ENCODE measurements at places on chromosomes 16 and 17.

DNA sequence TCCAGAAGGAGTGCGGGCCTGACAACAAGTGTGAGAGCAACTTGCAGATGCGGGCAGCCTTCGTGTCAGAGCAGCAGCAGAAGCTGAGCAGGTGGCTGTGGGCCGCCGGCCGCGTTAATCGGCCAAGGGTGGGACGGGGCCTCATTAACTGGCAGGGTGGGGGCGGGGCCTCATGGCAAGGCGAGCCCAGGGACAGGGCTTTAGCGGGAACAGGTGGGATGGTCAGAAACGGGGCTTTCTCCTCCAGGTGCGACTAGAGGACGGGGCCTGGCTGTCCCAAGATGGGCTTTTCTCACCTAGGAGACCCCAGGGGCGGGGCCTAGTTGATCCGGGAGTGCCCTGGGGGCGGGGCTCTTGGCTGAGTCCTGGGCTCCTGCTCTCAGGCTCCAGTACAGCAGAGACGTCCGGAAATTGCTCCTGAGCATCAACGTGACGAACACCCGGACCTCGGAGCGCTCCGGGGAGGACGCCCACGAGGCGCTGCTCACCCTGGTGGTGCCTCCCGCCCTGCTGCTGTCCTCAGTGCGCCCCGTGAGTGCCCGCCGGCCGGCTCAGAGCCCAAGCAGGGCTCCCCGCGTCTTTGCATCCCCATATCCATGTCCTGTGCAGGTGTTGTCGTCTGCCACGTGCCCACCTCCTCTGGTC lies 18.4 kb upstream of the PDK2 start:
- no peak for DNase-seq

DNA sequence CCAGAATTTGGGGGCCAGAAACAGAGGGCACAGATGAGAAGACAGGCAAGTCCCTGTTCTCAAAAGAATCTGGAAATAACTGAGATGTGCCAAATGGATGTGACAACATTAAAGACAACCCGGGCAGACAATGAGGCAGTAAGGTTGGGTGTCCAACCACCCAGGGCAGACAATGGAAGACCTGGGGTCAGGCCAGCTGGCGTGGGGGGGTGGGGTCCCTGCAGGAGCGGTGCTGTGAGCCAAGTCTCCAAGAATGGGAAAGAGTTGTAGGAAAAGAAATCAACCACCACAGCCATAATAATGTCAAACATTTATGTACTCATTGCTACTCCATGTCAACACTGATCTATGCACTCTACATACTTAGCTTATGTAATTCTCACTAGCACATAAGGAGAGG lies 203.3 kb downstream of the C16orf78 start:
- DNase-seq: no peak

DNA sequence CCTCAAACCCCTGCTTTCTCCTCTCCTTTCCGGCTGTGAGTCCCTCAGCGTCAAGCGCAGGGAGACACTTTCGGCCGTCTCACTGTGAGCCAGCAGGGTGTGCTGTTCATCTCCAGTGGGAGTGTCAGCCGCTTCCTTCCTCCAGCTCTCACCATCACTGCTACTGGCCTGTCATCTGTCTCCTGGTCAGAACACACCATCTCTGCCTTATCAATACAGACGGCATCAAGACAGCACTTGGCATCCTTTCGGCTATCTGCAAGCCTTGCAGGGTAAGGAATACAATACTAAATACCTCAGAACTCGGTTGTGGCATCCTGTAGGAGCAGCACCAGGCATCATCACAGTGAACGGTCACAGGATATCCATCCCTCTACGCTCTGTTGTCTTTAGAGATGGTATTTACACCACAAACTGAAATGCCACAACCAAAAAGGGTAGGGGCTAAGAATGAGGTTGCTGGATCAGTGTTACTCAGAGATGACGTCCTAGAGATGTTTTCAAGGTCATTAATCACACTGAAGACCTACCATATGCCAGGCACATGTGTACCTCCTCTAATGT lies 20.7 kb upstream of the CMTM4 start:
- no peak for DNase-seq

DNA sequence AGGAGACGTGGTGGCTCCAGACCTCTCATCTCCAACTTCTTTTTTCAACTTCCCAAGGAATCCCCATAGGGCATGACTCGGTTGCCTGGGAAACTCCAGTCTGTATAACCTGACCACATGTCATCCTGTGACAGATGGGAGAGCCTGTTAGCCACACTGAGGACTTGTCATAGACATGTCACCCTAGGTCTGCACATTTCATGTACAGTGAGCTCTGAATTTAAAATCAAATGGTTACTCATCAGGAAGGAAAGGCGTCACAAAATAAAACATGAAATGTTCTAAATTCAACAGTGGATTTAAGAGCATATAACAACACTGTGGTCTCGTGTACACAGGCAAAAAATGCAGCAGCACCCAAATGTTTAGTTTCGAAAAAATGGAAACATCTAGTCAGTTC lies 22.2 kb upstream of the ADAMTS18 start:
- DNase-seq: no peak

GRCh38 chr17:4881761-4882555 lies 17.4 kb upstream of the C17orf107 start:
- no peak for DNase-seq

GRCh38 chr16:85483424-85483823 lies 129.7 kb upstream of the GSE1 start:
- no peak for DNase-seq

DNA sequence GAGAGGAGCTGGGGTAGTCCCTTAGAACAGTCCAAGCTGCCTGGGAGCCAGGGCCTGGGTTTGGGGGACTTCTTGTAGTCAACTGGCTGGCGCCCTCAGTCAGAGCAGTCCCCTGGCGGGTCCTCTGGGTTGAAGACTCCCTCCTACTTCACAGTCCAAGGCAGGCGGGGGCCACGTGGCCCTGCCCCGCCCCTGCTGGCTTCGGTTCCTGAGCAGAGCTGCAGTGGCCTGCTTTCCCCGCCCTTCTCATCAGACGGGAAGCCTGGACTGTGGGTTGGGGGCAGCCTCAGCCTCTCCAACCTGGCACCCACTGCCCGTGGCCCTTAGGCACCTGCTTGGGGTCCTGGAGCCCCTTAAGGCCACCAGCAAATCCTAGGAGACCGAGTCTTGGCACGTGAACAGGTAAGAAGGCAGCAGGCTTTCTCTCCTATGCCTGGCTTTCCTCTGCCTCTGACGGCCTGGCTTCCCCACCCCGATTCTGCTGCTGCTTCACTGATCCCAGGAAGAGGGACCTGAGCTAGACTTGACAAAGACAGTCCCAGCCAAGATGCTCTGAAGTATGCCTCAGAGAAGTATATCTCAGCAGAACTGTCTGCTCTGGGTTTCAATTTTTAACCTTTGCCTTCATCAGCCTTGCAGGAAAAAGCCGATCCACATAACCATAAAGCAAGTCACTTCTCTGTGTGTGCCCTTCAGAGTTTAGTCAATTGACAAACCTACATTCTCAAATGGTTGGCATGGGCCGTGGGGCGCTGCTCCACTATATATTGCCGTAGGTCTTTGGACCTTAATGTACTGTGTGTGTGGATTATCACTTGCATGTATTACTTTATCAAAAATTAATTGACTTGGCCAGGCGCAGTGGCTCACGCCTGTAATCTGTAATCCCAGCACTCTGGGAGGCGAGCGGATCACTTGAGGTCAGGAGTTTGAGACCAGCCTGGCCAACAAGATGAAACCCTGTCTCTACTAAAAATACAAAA lies 56.3 kb downstream of the SF3B3 start:
- DNase-seq: no peak

GRCh38 chr16:50056226-50056625 lies 9.5 kb upstream of the HEATR3 start:
- no peak for DNase-seq

DNA sequence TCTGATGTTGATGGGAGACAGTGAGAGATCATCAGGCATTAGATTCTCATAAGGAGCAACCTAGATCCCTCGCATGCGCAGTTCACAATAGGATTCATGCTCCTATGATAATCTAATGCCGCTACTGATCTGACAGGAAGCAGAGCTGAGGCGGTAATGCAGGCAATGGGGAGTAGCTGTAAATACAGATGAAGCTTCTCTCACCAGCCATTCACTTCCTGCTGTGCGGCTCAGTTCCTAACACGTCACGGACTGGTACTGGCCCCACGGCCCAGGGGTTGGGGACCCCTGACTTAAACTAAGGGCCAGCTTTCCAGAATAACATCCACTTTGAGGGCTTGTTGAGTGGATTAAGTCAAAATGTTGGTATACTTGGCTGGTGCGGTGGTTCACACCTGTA lies 2.6 kb upstream of the TMEM219 start:
- no peak for DNase-seq

DNA sequence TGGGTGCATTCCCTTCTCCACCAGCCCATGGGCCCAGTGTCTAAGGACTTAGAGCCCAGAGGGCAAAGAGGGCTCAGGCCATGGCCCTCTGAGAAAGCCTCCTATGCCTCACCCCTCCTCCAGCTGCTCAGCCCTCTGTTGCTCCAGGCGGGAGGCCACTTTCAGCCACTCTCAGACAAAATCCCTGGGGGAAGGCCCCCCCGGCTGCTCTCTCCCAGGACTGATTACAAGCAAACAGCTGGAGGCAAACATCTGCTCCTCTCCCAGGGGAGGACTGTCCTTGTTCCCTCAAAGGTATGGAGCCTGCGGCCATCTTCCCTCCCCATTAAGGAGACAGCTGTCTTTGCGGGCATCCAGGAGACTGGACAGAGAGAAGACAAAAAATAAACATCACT lies 54.9 kb upstream of the DLX4 start:
- DNase-seq: no peak

DNA sequence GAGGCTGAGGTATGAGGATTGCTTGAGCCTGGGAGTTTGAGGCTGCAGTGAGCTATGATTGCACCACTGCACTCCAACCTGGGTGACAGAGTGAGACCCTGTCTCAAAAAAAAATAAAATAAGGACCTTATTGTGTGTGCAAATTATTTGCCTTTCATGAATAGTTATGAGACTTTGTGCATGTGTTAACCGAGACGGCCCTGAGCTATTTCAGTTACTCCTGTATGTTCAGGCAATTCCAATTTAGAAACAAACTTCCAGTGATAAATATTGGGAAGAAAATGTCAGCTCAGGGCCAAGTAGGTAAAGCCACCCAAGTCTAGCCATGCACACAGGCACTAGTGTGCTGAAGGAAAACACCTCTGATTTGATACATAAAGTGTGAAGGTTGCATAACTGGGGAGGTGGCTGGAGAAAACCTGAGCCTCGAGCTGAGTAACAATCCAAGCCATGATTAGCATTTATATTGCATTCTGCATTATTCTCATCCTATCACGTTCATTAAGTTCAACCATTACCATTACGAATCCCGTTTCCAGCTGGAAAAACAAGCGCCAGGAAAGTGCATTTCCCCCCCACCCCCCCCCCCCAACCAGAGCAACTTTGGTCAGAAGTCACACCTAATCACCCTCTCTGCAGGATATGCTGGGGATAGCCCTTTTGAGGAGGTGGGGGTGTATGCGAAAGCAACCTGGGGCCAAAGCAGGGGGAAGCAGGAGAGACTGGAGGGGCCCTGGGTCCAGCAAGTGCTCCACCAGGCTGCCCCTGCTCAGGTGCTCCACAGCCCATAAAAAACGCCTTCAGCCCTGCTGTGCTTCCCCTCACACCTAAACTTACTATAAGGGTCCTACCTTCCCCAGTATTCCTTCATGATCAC lies 18.6 kb upstream of the ENDOV start:
- no peak for DNase-seq
